Vagina (tissue), 2 donors: ENCODE measurements at places on chromosomes 4 and X.

GRCh38 chrX:95382799-95383198 is 1301.8 kb upstream of the DIAPH2 start:
- DNase-seq, result no peak

GRCh38 chr4:150127757-150128156 is 49.5 kb downstream of the DCLK2 start:
- no peak for DNase-seq

DNA sequence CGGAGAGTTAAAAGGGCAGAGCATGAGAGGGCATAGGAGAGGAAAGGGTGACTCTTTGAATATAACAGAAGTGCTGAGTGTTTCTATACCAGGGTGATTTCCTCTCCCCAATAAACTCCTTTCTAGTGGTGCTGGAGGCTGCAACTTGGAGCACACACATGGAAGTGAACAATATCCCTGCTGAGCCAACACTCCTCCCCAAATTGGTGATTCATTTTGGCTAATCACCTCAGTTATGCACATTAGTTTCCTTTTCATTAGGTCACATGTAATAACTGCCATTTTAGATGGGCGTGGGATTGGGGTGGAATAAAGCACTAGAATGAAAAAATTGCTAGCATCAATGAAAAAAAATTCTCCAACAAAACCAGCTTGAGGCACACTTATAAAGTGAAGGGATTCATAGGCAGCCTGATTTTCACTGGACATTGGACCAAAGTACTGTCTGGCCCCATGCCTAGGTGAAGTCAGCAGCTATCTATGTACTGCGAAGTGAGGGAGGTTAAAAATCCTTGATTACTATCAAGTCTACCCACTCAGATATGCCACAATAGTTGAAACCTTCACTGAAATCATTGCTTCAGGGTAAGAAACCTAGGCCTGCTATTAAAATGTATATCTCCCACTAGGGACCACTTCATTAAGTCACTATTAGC is 174.0 kb downstream of the GLUD2 start:
- DNase-seq, result no peak

DNA sequence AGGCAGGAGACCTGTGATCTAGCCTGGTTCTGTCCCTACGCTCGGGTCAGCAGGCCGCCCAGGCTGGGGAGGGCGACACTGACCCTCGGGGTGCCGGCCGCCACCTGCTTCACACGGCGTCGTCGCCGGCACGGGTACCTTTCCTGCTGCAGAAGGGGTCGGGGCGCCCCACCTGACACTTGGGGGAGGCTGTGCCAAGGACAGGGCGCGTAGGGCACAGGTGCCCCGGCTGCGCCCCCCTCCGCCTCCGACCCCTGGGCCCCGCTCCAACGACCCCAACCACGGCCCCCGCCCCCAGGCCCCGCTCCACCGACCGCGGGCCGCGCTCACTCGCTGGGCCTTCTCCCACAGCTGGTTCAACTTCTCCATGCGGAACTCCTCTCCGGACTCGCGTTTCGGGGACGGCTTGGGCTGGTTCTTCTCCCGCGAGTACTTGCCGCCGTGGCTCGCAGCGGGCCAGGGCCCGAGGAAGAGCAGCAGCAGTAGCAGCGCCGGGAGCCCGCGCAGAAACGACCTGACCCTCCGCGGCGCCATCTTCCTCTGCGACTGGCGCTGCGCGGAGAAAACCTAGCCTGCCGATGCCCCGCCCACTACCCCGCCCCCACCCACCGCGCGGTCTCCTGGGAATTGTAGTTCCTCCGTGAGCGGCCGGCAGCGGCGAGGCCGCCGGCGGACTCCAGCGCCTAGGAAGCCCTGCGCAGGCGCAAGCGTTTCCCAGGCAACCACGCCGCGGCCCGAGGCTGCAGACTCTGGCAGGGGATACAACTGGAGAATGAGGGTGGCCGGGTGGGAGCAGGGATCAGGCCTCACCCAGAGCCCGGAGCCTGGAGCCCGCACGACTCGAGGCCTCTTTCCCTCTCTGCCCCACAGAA is at the start of gene LRPAP1:
TSS of gene LRPAP1 (minus strand) at position 544 of the 872 bp plus-strand sequence. CDS start at position 534, 10 bp downstream.
- no peak for DNase-seq
